ENCODE measurements at places on chromosomes 6 and 20. TPM values are rescaled to one million over a fixed set of nuclear protein-coding genes. Genes with fewer than 3 reads are reported as not detected.

The SLC22A3 gene
- total RNA-seq: not detected

The GSTA3 gene
- total RNA-seq: not detected

The LY6G5B gene
- 15.5 TPM for total RNA-seq

The C6orf15 gene
- not detected for total RNA-seq

The PHACTR2 gene
- 21.2 TPM for total RNA-seq

The RHAG gene
- total RNA-seq: not detected

DNA sequence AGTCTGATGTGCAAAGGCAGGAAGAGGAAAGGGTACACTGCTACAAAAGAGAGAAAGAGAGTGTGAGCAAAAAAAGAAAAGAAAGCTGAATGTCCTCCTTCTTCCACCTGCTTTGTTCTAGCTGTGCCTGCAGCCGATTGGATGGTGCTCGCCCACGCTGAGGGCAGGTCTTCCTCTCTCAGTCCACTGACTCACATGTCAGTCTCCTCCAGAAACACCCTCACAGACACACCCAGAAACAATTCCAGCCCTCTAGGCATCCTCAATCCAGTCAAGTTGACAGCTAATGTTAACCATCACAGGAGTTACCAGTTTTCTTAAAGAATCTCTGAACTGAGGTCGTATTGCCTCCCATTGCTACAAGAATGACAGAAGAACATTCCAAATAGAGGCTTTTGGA lies 411.9 kb upstream of the SASH1 start:
- DNase-seq: no peak

- no peak for DNase-seq
These were observed 11.2 kb downstream of the SLC22A2 start for GRCh38 chr6:160247457-160247883.

DNA sequence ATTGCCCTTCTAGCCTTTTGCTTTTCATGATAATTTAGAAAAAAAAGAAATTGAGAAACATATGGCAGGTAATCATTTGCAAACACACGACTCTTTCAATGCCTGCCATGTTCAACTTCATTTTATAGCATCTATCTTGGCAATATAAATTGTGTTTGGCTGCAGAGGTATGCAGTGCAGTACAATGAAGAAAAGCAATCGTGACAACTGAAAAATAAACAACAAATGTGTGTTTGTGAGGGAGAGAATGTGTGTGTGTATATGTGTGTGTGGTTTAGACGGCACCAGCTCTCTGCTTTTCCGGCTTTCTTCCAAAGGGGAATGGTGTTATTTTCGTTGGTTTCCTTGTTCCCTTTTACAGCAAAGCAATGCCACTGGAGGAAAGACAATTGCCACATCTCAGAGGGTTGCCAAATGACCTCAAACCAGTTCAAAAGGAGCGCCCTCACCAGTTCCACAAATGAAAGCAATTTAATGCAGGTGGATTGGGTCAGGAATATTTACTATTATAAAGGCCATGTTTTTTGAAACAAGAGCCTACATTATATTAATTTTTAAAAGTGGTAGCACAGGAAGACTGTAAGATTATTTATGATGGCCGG lies 587.2 kb downstream of the PRKN start:
- no peak for DNase-seq

DNA sequence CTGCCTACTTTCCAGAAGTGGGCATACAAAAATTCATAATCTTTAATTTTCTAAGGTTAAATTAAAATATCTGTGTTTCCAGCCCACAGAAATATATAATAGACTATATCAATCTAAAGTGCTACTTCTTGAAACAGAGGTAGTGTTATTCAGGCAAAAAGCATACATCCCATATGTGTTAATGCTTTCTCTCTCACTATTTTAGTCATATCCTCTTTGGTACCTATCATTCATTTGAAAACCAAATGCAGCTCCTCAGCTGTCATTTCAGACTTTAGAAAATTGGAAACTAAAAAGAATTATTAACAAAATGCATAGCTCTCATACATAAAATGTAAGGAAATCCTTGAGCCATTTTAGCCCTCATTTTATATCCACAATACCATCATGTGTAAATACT lies 925 bp downstream of the FHL5 start:
- DNase-seq: no peak

DNA sequence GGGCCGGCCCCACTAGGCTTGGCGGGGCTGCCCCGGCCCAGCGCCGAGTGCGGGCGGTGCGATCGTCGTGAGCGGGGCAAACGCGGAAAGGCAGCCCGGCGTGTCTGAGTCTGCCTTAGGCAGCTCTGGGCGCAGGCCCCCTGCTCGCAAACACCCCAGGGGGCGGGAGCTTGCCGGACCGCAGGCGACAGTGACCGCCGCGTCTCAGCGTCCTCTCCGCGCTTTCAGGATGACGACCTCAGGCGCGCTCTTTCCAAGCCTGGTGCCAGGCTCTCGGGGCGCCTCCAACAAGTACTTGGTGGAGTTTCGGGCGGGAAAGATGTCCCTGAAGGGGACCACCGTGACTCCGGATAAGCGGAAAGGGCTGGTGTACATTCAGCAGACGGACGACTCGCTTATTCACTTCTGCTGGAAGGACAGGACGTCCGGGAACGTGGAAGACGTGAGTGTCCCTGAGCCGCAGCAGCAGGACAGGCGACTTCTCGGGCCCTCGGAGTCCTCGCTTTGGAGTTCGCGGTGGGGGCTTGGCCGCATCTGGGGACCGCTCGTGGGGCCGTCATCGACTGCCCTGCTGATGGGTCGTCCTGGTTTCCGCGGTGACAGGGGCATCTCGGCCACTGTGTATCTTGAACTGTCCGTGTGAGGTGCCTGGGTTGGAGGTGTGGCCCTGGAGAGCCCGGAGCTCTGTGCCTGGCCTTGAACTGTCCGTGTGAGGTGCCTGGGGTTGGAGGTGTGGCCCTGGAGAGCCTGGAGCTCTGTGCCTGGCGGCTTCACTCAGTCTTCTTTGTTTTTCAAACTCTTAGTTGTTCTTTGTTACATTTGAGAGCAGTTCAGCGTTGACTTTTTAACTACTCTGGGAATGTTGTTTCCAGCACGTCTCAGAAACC lies 786 bp downstream of the ADRM1 start:
- DNase-seq: peak; percentile 48

- no peak for DNase-seq
These were observed 55.6 kb downstream of the ADTRP start for GRCh38 chr6:11722805-11723631.

DNA sequence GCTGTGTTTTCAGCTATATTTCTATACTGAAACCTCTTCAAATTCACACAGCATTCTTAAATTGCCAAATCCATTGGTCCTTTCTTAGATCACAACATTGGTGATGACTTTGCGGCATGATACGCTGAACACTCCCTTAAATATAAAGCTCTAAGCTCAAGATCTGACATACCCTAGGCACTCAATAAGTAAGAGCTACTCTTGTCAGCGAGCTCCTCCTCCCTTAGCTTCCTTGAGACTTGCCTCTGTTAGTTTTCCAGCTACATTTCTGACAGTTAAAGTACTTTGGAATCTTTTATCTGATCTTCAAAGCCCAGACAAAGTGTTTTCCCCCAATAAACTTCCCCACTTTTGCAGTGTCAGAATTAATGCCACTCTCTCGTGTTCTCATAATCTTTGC lies 117.0 kb downstream of the HIVEP2 start:
- no peak for DNase-seq

DNA sequence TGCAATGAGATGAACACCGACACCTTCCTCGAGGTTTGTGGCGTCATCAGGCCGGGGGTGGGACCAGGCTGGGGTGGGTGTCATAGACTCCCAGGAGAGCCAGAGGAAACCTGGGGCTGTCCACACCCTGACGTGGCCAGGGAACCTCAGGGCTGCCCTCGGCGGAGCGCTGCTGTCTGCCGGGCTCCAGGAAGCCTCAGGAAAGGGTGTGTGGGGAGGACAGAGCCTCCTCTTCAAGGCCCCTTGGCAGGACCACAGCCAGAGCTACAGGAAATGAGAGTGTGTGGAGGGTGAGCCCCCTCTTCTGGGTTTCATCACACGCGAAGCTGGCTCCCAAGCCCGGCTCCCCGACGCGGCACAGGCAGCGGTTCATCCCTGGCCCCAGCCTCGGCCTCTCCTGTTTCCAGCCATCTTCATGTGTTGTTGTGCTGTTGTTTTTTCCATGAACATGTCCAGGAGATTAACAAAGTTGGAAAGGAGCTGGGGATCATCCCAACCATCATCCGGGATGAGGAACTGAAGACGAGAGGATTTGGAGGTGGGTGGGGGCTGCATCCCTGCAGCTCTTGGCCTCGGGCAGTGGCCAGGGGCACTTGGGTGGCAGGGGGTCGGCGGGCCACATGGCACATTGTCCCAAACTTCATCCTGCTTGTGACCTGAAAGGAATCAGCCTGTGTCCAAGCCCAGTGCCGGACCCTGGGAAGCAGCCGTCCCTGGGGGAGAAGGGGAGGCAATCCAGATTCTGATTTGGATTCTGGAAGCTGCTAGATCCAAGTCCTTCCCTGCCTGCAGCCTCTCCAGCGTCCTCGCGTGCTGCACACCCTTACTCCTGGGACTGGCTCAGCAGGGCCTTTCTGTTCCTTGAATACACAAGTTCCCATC lies 6.4 kb downstream of the NPEPL1 start:
- DNase-seq: no peak

DNA sequence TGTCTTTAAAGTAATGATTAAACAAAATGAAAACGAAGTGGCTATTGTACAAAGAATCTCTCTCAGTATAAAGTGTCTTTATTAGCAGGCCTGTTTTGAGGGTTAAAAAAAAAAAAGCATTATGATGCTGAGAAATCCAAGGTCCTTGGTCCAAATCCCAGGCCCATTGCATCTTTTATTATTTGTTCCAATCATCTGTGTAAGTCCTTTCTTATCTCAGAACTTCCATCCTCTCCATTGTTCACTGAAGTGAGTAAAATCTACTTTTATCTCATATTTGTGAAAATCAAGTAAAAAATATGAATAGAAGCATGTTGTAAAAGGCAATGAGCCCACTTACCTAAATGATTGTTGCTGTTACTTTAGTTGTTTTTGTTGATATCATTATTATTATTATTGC lies 499.1 kb upstream of the JAG1 start:
- no peak for DNase-seq

- DNase-seq: no peak
These were observed 302.8 kb upstream of the RNF217 start for GRCh38 chr6:124659427-124659826.

- no peak for DNase-seq
These were observed 440.2 kb upstream of the FLRT3 start for GRCh38 chr20:14777591-14777990.

DNA sequence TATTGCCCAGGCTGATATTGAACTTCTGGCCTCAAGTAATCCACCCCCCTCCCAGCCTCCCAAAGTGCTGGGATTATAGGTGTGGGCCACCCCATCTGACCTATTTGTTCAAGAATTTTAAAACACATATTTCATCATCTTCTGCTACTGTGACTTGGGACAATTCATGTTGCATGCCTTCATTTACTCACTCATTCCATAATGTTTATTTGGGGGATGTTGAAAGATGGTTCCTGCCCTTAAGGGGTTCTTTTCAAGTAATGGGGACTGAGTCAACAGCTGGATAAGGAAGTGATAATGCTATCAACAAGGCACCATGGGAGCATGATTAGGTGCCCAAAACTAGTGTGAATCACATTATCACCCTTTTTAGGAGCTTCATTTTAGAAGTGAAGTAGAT lies 62.0 kb downstream of the CRYBG1 start:
- no peak for DNase-seq

GRCh38 chr6:37731888-37732287 lies 34.2 kb upstream of the MDGA1 start:
- DNase-seq: peak; percentile 70
